ENCODE measurements at places on chromosomes 1 and 21. TPM values are rescaled to one million over a fixed set of nuclear protein-coding genes. Genes with fewer than 3 reads are reported as not detected.

The CALML6 gene
- 0.90 TPM for total RNA-seq

The MLLT11 gene
- total RNA-seq, result 0.72 TPM

DNA sequence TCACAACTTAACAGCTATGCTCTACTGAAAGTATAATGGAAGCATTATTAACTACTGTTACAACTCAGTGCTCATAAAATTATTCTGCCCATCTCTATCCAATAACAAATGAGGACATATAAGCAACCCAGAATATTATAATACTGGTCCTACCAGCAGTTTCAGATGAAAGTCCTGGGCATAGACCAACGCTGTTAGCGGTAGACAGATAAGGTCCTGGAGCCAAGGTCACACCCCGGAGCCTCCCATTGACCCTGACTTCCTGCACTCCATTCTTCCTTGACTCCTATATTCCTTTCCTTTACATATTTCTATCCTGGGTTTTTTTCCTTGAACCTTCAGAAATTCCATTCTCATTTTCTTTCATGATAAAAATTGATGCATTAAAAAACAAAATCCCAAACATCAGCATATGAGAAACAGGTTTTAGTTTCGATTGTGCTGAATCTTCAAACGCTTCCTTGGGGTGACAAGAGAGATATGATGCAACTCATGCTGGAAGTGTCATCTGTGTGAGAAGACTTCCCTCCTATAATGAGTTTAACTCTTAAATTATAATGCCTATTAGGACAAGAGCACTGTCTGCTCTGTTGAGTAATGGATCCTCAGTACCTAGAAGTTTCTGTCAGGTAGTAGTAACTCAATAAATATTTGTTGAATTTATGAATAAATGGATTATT is 831.1 kb downstream of the LRRIQ3 start:
- H3K27ac ChIP-seq, result no peak overlapping the region
- no peak overlapping the region for H3K4me3 ChIP-seq
- H3K36me3 ChIP-seq, result no peaks in the 10 kb centered on the region
- DNase-seq, result no peak
- no peaks in the 10 kb centered on the region for H3K27me3 ChIP-seq
- no peaks in the 10 kb centered on the region for H3K4me1 ChIP-seq

DNA sequence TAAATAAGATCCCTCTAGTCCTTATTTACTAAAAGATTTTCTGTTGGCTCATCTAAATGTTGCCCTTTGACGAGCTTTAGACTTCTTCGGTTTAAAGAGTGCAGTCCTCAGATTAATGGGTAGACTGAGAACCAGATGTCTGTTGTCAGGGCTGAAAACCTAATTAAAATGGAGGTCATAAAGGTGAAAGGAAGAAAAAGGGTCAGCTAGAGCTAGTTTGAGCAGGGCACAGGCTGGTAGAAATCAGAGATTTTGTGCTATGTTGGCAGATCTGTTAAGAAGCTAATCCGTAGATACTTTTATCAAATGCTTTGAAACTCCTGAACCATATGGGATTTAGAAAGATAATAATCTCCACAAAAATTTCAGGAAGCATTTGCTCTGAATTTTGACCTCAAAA is 959.0 kb downstream of the PLA2G4A start:
- no peak for DNase-seq
- H3K27ac ChIP-seq, result no peak overlapping the region
- H3K36me3 ChIP-seq, result no peaks in the 10 kb centered on the region

GRCh38 chr1:224632921-224633321 is 16.8 kb downstream of the CNIH3 start:
- no peaks in the 10 kb centered on the region for H3K4me1 ChIP-seq
- DNase-seq, result no peak
- H3K36me3 ChIP-seq, result no peaks in the 10 kb centered on the region

- peak overlapping the region; percentile 42 for H3K27ac ChIP-seq
- H3K4me3 ChIP-seq, result no peak overlapping the region
- DNase-seq, result no peak
- peaks cover 73% of the 10 kb centered on the region for H3K4me1 ChIP-seq
- no peaks in the 10 kb centered on the region for H3K36me3 ChIP-seq
These were observed 116.8 kb downstream of the CASZ1 start for GRCh38 chr1:10679496-10680220.

GRCh38 chr1:86154571-86155050 is 2.0 kb downstream of the COL24A1 start:
- H3K27me3 ChIP-seq, result peaks cover 12% of the 10 kb centered on the region
- peaks cover 16% of the 10 kb centered on the region for H3K4me1 ChIP-seq
- no peak for DNase-seq
- no peaks in the 10 kb centered on the region for H3K36me3 ChIP-seq
